Panc1 (cell line): ENCODE measurements at places on chromosomes 1 and 21.

- no peak for DNase-seq
- H3K27ac ChIP-seq: no peak overlapping the region
- peaks cover 11% of the 10 kb centered on the region for H3K27me3 ChIP-seq
- no peaks in the 10 kb centered on the region for H3K36me3 ChIP-seq
Observed at GRCh38 chr1:201125019-201125418, 2.0 kb downstream of the ASCL5 start.

GRCh38 chr21:18023711-18024110 lies 204.6 kb upstream of the C21orf91 start:
- no peak overlapping the region for H3K4me3 ChIP-seq
- H3K27ac ChIP-seq: no peak overlapping the region
- no peaks in the 10 kb centered on the region for H3K4me1 ChIP-seq
- H3K36me3 ChIP-seq: no peaks in the 10 kb centered on the region
- H3K27me3 ChIP-seq: no peaks in the 10 kb centered on the region

- no peaks in the 10 kb centered on the region; the same call in 1 of the 2 replicates for H3K36me3 ChIP-seq
- H3K4me3 ChIP-seq: peak overlapping the region; percentile 76
- no peaks in the 10 kb centered on the region for H3K27me3 ChIP-seq
- H3K4me1 ChIP-seq: peaks cover 17% of the 10 kb centered on the region
Observed at GRCh38 chr1:192807211-192808162, 1.4 kb upstream of the RGS2 start.

GRCh38 chr1:147717051-147717705 lies 43.2 kb downstream of the GJA5 start:
- no peak overlapping the region for H3K27ac ChIP-seq
- no peaks in the 10 kb centered on the region; the same call in 1 of the 2 replicates for H3K27me3 ChIP-seq
- no peaks in the 10 kb centered on the region for H3K36me3 ChIP-seq

- no peaks in the 10 kb centered on the region for H3K27me3 ChIP-seq
- no peak for DNase-seq
- peaks cover 13% of the 10 kb centered on the region for H3K4me1 ChIP-seq
- no peak overlapping the region for H3K4me3 ChIP-seq
Observed at GRCh38 chr1:203508463-203509073, 14.6 kb downstream of the OPTC start.

DNA sequence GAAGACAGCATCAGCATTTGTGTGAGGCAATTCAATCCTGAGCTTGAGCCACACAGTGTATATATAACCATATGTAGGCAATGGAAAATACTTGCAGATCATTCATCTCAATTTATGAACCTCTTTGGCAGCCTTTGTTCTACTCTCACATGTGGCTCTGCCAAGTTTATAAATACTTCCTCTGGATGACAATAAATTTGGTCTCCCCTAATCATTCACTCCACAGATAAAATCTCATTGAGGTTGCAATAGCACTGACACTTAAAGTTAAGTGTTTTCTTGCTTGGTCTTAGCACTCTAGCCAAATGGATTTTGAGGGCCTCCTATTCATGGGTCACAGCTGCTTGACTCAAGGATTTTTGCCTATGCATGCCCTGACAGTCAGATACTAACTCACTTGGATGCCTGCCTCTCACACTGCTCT lies 136.6 kb upstream of the VANGL1 start:
- no peaks in the 10 kb centered on the region for H3K27me3 ChIP-seq
- no peak overlapping the region for H3K27ac ChIP-seq
- no peaks in the 10 kb centered on the region for H3K36me3 ChIP-seq
- no peaks in the 10 kb centered on the region for H3K4me1 ChIP-seq

GRCh38 chr1:90273241-90273774 lies 278.4 kb downstream of the ZNF326 start:
- no peak overlapping the region for H3K4me3 ChIP-seq
- no peaks in the 10 kb centered on the region for H3K36me3 ChIP-seq
- H3K27ac ChIP-seq: no peak overlapping the region
- H3K27me3 ChIP-seq: no peaks in the 10 kb centered on the region

DNA sequence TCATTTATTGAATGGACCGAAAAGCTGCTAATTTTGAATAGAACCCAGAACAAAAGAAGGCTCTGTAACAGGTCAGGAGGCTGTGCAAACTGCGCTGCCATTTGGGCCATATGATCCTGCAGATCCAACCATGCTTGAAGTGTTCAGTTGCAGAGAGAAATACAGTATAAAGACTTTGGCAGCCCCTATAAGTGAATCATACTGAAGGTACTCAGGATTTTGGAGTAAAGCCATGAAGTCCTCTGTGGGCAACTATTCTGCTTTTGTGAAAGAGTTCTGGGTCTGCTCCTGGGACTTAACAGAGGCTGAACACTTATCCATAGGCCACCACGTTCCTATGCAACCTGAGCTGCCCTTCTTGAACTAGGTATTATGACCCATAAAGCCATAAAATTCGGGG lies 1613.6 kb upstream of the PRMT6 start:
- no peaks in the 10 kb centered on the region for H3K36me3 ChIP-seq
- H3K27ac ChIP-seq: no peak overlapping the region
- no peaks in the 10 kb centered on the region for H3K27me3 ChIP-seq
- DNase-seq: no peak
- H3K4me1 ChIP-seq: no peaks in the 10 kb centered on the region

DNA sequence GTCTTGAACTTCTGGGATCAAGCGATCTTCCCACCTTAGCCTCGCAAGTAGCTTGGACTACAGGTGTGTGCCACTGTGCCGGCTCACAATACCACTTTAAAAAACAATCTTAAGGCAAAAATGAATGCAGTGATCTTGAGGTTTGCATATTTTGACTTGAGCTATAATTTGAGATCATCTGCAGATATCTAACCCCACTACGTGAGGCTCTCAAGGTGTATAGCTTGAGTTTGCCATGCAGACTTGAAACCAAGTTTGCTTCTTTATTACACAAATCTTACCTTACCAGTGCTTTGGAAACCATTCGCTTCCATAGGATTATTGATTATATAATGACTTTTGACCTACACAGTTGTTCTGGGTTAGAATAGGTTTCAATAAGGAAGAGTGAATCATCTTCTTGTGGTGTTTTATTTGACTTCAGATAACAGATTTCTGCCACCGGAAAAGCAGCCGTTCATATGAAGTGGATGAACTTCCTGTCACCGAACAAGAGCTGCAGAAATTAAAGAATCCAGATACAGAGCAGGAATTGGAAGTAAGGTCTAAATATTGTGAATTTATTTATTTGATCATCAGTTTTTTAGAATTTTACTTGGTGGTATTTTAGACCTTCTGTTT lies 155.1 kb downstream of the VPS13D start:
- no peaks in the 10 kb centered on the region for H3K27me3 ChIP-seq
- H3K27ac ChIP-seq: no peak overlapping the region
- no peak for DNase-seq
- no peak overlapping the region for H3K4me3 ChIP-seq

GRCh38 chr1:68232289-68233148 lies at the start of gene WLS:
Gene WLS, minus strand, starts transcription at chr1:68232523. Its CDS starts 224 bp downstream, at chr1:68232299.
- peaks cover 4% of the 10 kb centered on the region; the same call in 1 of the 2 replicates for H3K27me3 ChIP-seq
- peaks cover 4% of the 10 kb centered on the region; the same call in 1 of the 2 replicates for H3K4me1 ChIP-seq
- DNase-seq: no peak
- peak within 1 kb of the TSS; percentile 92 for H3K4me3 ChIP-seq
- no peaks in the 10 kb centered on the region; the same call in 1 of the 2 replicates for H3K36me3 ChIP-seq

- H3K36me3 ChIP-seq: no peaks in the 10 kb centered on the region; the same call in 1 of the 2 replicates
- no peaks in the 10 kb centered on the region for H3K27me3 ChIP-seq
- H3K4me1 ChIP-seq: no peaks in the 10 kb centered on the region
- no peak overlapping the region for H3K27ac ChIP-seq
- DNase-seq: no peak
Observed at GRCh38 chr21:29340228-29340627, 41.5 kb downstream of the BACH1 start.

- no peaks in the 10 kb centered on the region for H3K4me1 ChIP-seq
- H3K36me3 ChIP-seq: no peaks in the 10 kb centered on the region
- H3K27me3 ChIP-seq: no peaks in the 10 kb centered on the region
- no peak overlapping the region for H3K27ac ChIP-seq
Observed at GRCh38 chr1:183936009-183936408, 101.5 kb downstream of the COLGALT2 start.

DNA sequence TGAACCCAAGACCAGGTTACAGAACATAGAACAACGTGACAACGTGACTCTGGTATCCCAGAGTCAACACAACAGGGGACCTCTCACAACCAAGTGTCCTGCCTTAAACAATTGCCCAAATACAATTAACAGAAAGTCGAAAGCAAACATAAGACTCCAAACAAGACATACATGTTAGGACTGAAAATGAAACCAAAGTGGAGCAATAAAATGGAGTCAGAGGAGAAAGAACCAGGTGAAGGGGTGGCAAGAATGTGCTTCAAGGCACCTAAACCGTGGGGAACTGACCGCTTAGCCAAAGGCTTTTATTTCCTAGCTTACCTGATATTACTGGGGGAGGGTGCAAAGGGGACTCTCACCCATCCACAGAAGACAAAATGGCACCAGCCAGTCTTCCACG lies 17.8 kb downstream of the BACE2 start:
- no peaks in the 10 kb centered on the region for H3K36me3 ChIP-seq
- no peak overlapping the region for H3K4me3 ChIP-seq
- H3K4me1 ChIP-seq: no peaks in the 10 kb centered on the region
- H3K27ac ChIP-seq: no peak overlapping the region
- no peak for DNase-seq

GRCh38 chr21:14602382-14602958 lies 56.4 kb upstream of the SAMSN1 start:
- H3K27me3 ChIP-seq: no peaks in the 10 kb centered on the region
- no peak overlapping the region for H3K4me3 ChIP-seq
- no peaks in the 10 kb centered on the region for H3K36me3 ChIP-seq
- no peaks in the 10 kb centered on the region for H3K4me1 ChIP-seq

GRCh38 chr1:162872981-162873380 lies 12.0 kb upstream of the CCDC190 start:
- no peak overlapping the region for H3K4me3 ChIP-seq
- H3K27ac ChIP-seq: no peak overlapping the region

DNA sequence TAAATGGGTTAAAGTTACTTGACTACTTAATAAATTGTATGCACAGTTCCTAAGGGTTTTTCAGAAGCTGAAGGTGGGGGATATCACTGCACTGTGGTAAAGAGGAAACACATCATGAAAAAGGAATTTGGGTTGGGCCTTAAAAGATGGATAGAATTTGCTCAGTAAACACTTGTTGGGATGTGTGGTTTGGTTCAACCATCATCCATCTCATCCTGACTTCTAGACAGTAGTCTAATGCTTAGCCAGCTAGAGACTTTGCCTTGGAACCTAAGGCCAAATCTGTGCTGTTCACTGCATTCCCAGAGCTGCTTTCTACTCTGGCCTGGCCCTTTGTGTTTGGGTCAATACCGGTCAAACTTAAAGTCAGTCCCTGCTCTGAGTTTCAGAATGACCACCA lies 30.6 kb downstream of the LY9 start:
- no peaks in the 10 kb centered on the region for H3K4me1 ChIP-seq
- H3K36me3 ChIP-seq: no peaks in the 10 kb centered on the region
- H3K4me3 ChIP-seq: no peak overlapping the region

DNA sequence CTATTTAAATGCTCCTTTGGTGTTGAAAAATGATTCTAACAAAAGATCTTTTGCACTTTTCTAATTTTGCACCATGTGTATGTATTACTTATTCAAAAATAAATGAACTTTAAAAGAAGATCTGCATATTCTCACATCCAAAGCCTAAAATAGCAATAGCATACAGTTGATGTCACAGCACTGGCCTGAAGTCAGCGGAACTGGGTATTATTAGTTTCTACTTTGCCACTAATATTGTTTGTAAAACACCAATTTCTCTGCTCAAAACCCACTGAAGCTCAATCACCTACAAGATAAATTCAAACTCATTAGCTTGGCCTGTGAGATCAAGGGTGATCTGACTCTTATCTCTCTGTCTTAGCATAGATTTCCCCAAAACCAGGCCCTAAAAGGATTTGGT lies 34.5 kb upstream of the BCAR3 start:
- H3K27ac ChIP-seq: no peak overlapping the region
- H3K4me3 ChIP-seq: no peak overlapping the region
- DNase-seq: no peak
- no peaks in the 10 kb centered on the region for H3K4me1 ChIP-seq

- H3K4me3 ChIP-seq: no peak overlapping the region
- no peaks in the 10 kb centered on the region for H3K36me3 ChIP-seq
Observed at GRCh38 chr21:20257052-20257740, 741.0 kb upstream of the NCAM2 start.

GRCh38 chr1:24861821-24862727 lies 68.0 kb downstream of the RUNX3 start:
- no peak for DNase-seq
- no peaks in the 10 kb centered on the region; the same call in 1 of the 2 replicates for H3K4me1 ChIP-seq
- H3K4me3 ChIP-seq: no peak overlapping the region
- H3K27me3 ChIP-seq: no peaks in the 10 kb centered on the region
- H3K27ac ChIP-seq: no peak overlapping the region

- no peak overlapping the region for H3K4me3 ChIP-seq
- H3K27ac ChIP-seq: no peak overlapping the region
- H3K36me3 ChIP-seq: no peaks in the 10 kb centered on the region; the same call in 1 of the 2 replicates
- peaks cover 3% of the 10 kb centered on the region; the same call in 1 of the 2 replicates for H3K4me1 ChIP-seq
- DNase-seq: no peak
- H3K27me3 ChIP-seq: no peaks in the 10 kb centered on the region
Observed at GRCh38 chr1:234000557-234001041, 96.1 kb downstream of the SLC35F3 start.

- DNase-seq: no peak
- no peaks in the 10 kb centered on the region for H3K27me3 ChIP-seq
- H3K27ac ChIP-seq: no peak overlapping the region
Observed at GRCh38 chr1:203139976-203140475, 12.5 kb downstream of the ADORA1 start.

DNA sequence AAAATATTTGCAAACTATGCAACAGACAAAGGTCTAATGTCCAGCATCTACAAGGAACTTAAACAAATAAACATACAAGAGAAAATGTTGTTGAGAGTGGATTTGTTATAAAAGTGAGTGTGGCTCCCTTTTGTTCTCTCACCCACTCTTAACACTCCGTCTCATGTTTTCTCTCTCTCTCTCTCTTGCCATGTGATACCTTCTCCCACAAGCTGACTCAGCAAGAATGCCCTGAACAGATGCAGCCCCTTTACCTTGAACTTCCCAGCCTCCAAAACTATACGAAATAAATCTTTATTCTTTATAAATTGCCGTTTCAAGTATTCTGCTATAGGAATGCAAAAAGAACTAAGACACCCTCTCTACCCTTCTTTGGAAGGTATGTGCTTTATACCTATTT lies 234.1 kb downstream of the ADGRL2 start:
- no peak overlapping the region for H3K4me3 ChIP-seq
- no peak overlapping the region for H3K27ac ChIP-seq
- H3K4me1 ChIP-seq: no peaks in the 10 kb centered on the region
- DNase-seq: no peak
- H3K27me3 ChIP-seq: no peaks in the 10 kb centered on the region
